ENCODE measurements at places on chromosomes 6 and 20. TPM values are rescaled to one million over a fixed set of nuclear protein-coding genes. Genes with fewer than 3 reads are reported as not detected.

Gene ZNF311
- 0.17 TPM for total RNA-seq

Gene ADNP
- 28.8 TPM for total RNA-seq

Gene LY6G5B
- 3.2 TPM for total RNA-seq

Gene SYNGAP1
- 2.5 TPM for total RNA-seq

Gene SIRPB1
- total RNA-seq: 0.17 TPM

Gene HLA-DPA1
- 0.34 TPM for total RNA-seq

Gene MEI4
- not detected for total RNA-seq
